ENCODE measurements at places on chromosomes 3 and 15.

DNA sequence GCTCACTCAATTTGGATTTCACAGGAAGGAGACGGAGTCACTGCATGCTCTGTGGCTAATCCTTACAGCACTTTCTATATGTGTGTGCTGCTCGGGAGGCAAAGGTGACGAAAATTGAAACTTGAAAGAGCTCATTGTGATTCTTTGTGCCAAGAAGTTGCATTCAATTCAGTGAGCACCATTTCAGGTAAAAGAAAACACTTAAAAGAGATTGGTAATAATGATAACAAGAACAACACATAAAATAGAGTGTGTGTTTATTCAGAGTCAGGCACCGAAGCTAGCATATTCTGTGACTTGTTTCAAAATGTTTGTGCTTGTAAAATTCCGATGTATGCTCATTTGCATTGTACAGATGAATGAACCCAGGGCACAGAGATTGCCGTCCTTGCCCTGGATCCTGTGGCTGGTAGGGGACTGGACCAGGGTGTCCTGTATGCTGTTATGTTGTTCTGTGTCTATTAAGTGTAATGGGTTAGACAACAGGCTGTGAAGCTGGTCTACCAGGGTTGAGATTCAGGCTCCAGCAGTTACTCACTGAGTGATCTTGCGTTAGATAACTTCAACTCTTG lies 193.3 kb upstream of the PROK2 start:
- DNase-seq: peak; percentile 91

GRCh38 chr3:10706156-10706739 lies 109.8 kb upstream of the SLC6A11 start:
- no peak for DNase-seq

- no peak for DNase-seq
Measured at GRCh38 chr15:36843822-36844221, 256.5 kb downstream of the MEIS2 start.

- DNase-seq: no peak
Measured at GRCh38 chr3:164864454-164864853, 213.8 kb downstream of the SI start.

- no peak for DNase-seq
Measured at GRCh38 chr3:117193390-117193789, 483.8 kb downstream of the TUSC7 start.

GRCh38 chr3:12972781-12973702 lies 100.2 kb downstream of the IQSEC1 start:
- DNase-seq: no peak

DNA sequence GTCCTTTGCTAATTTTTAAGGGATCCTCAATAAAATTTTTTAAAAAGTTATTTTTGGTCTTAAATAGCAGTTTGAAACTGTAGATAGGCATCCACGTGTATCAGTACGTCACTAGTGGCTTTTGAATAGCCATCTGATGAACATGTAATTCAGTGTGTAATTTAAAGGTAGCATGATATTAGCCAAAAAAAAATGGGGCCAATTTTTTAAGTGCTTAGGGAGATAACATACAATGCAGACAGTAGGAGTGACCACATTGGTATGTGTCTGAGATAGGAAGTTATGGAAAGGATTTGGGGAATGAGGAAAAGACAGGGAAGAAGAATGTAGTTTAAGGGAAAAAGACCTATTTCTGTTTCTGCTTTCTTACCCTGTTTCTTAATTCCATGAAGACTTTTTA lies 2.5 kb downstream of the AP4E1 start:
- DNase-seq: no peak

- no peak for DNase-seq
Measured at GRCh38 chr3:132001999-132002398, 32.8 kb downstream of the CPNE4 start.

- peak; percentile 72 for DNase-seq
Measured at GRCh38 chr3:152257563-152258035, 11.1 kb upstream of the MBNL1 start.

DNA sequence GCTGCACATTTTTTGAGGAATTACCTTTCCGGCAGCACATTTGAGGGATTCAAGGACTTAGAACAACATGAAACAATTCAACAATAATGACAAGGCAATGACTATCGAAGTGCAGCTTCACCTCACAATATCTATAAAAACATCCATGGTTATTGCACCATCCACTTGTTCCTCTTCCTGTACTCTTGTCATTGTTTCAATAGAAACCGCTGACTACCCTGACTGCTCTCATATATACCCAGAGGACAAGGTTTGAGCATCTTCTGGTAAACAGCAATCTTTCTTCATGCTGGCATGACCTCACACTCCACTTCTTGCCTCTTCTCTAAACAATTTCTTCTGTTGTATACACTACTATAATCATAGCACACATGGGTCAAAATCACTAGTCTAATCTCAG lies 864.9 kb downstream of the FHIT start:
- DNase-seq: no peak

DNA sequence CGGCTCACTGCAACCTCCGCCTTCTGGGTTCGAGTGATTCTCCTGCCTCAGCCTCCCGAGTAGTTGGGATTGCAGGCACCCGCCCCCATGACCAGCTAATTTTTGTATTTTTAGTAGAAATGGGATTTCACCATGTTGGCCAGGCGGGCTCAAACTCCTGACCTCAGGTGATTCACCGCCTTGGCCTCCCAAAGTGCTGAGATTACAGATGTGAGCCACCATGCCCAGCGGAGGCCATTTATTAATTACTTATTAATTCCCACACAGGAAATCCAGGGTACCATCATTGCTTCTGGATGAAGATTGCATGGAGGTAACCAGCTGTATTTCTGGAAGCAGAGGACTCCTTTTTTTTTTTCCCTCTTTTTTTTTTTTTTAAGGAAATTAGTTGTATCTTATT lies 37.8 kb downstream of the MAP4 start:
- DNase-seq: no peak

DNA sequence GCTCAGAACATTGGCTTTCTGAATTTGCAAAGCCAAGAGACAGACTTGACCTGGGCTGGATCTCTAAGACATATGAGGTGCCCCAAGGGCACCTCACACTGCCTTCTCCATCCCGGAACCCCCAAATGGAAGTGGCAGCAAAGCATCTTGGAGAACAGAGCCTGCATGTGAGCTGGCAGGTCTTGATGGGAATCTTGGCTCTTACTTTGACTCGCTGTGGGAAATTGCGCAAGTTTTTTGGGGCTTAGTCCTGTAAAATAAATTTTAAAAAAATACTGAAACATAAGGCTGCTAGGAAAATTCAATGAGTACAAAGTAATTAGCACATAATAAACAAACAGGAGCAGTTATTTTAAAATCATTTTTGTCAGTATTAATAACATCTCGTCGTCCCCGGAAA lies 13.7 kb upstream of the SEC22A start:
- no peak for DNase-seq

GRCh38 chr3:49415931-49416601 lies 3.8 kb downstream of the TCTA start:
- DNase-seq: peak; percentile 61

DNA sequence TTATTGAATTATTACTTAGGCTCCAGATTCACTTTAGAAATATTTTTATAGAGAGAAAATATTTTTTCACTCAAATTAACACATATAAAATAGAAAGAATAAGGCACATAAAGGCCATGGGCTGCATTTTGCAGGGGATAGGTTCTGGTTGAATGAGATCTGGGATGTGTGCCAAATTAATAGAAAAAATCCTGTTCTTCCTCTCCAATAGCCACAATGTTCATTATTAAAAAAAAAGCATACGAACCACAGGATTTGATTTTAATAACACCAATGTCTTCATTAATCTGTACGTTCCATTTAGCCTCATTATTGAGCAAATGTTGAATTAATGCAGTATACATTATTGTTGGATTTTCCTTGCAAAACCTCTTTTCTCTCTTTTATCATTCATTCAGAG lies 622.8 kb upstream of the AGTR1 start:
- DNase-seq: no peak

DNA sequence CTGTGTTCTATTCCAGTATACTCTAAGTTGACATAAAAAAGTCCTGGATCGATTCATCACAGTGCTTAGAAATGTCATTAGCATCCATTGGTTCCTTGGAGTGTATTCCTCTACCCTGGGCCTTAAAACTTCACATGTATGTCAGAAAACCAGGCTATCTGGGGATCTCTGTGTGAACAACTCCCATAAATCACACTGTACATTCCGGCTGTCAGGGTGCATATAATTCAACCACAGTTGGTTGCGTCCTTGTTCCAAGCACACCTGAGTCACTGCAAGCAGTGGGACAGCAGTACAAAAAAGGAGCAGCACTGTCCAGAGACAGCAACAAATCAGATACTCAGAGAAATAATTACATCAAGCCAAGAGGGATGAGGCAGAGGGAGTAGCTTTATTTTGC lies 52.4 kb downstream of the PDZRN3 start:
- no peak for DNase-seq

DNA sequence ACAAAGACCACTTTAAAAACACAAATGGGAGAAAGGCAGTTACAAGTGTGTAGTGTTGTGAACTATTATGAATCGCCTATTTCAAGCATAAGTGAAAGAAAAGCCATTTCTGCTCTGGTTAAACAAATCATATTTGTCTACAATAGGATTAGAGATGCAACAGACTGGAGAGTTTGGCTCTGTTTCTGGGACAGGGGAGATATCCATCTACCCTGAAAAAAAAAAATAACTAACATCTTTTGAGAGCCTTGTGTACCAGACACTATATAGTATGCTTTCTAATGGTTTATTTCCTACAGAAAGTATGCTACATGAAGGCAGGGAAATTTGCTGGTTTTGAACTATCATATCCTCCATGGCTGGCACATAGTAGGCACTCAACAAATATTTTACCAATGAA lies 106.7 kb upstream of the FHIT start:
- no peak for DNase-seq

GRCh38 chr3:127685708-127686511 lies 13.2 kb downstream of the ABTB1 start:
- DNase-seq: no peak

- no peak for DNase-seq
Measured at GRCh38 chr3:66442254-66443117, 58.3 kb downstream of the LRIG1 start.

GRCh38 chr3:48970586-48970985 lies 19.5 kb upstream of the P4HTM start:
- no peak for DNase-seq

DNA sequence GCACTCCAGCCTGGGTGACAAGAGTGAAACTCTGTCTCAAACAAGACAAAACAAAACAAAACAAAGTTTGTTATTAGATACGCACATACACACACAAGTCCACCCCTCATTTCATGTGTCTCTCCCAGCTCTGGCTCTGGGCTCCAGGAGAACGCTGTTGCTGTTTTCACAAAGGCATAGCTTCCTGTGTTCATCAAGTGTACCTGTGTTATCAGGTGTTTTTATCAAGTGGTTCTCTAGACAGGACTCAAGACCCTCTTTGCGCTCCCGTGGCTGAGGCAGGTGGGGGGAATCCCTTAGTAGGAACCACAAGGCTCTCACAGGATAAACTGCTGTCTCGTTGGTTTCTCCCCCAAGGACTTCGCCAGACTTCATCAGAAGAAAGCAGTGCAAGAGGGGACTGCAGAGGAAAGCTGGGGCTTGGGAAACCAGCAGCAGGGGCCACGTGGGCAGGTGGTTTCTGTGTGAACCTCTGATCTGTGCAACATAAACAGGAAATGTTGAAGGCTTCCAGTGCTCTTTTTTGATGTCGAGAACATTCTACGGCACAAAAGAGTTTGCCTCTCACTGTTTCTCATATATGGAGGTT lies 6.9 kb upstream of the PPP1R2 start:
- DNase-seq: peak; percentile 72

DNA sequence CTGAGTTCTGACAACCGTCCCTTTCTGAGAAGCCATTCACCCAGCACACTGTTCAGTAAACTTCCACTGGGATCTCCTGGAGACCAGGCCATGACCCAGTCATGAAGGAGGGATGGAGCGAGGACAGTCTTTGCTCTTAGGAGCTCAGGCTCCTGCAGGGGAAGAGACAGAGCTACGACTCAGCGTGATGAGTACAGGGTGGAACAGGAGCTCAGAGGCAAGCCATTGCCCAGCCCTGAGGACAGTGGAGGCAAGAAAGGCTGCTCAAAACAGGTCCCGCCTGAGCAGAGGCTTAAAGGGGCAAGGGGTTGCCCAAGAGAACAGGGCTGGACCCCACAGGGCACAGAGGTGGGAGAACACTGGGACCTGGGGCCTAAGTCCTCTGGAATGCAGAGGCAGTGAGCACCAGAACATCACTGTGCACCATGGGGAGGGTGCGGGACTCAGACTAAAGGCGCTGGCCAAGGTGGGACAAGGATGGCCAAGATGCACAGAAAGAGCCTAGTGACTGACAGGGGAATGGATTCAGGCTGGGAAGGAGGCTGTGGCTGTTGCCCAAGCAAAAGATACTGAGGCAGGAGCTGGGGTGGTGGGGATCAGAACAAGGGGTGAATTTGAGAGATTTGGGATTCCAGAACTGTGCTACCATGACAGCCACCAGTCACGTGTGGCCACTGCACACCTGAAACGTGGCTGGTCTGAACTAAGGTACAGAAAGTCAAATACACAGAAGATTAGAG lies 25.8 kb downstream of the TMEM43 start:
- DNase-seq: no peak

DNA sequence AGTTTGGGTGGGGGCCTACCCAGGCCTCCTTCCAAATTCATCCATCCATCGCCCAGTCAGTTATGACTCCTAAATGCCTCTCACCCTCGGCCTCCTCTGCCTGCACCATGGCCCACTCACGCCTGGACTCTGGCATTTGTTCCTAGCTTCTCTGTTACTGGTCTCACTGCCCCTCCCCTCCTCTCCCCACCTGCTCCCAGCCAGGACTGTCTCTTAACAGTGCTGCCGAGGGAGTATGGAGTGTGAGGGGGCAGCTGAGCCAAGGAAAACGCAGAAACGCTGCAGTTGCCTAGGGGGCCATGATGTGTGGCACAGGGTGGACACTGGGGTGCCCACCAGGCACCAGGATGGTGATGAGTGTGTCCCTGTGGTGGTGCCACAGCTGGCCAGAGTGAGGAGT lies 3.1 kb downstream of the RCCD1 start:
- DNase-seq: no peak

DNA sequence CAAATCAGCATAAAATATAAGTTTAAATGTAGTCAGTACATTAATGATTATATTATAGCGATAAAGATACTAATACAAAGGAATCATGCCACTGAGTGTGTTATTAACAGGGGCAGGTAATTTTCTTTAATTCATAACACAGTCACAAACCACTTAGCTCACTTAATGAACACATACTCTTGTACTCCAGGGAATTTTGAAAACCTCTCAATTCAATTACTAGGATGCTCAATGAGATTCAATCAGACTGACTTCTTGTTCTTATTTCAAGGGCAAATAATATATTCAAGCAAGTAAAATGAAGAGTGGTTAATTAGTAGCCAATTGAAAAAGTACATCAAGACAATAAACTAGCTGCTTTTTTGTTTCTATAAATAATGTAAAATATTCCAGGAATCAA lies 5.8 kb upstream of the SUCNR1 start:
- DNase-seq: no peak

GRCh38 chr3:171458071-171458863 lies 1.9 kb downstream of the TNIK start:
- peak; percentile 39 for DNase-seq
